ENCODE measurements at places on chromosomes 3 and 15.

DNA sequence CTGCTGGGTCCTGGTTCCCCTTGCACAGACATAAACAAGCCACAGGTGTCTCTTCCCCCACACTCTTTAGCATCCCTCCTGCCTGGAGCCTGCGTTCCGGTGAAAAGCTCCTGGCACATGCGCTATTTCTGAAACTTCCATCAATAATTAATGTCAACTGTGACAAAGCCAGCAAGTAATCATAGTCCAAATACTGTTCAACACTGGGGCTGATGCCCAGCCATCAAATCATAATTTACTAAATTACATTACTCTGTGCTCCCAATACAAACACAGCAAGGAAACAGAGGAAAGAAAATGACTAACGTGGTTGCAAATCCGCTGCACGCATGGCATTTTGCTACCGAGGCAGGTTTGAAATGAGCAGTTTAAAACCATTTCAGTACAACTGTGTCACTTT lies 294.7 kb downstream of the ERC2 start:
- DNase-seq = no peak

DNA sequence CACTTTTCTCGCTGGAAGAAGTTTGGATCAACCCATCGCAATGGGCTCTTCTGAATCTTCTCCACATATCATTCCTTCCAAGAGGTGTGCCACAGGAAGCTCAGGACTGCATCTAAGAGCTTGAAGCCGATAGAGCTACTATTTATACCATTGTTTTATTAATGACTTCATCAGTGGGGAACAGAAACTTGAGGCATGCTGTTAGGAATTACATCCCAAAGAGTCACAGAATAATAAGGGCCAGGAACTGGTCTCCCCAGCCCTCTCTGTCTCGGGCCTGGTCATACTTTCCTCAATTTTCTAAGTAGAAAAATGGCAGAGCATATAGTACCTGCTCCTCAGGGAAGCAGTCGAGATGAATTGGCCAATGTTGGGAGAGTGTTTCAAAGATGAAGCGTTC lies 16.9 kb upstream of the C15orf61 start:
- DNase-seq = no peak

DNA sequence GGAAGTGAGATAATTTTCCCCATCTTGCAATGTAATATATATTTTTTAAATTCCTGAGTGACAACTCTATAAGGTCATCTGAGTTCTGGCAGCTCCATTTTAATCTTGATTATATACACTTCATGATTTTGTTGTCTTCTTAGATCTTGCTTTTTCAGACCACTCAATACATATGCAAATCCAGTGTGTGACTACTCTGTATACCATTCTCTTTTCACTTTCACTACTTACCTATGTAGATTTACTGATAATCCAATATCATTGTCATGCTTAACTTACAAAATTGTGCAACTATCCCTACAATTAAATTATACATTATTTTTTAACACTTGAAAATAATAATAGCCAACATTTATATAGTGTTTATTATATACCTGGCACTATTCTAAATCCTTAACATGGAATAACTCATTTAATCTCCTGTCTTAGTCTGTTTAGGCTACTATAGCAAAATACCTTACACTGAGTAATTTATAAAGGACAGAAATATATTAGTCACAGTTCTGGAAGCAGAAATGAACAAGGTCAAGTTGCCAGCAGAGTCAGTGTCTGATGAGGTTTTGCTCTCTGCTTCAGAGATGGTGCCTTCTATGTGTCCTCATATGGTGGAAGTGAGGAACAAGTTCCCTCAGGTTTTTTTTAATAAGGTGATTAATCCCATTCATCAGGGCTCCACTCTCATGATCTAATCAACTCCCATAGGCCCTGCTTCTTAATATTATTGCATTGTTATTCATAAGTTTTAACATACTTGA lies 338.5 kb downstream of the TUSC7 start:
- DNase-seq = no peak

- DNase-seq = no peak
These were observed 986.6 kb downstream of the ZPLD1 start for GRCh38 chr3:103421460-103421859.

- DNase-seq = no peak
These were observed 3.8 kb downstream of the CHAC1 start for GRCh38 chr15:40957041-40957555.

- no peak for DNase-seq
These were observed 144.8 kb downstream of the SUCLG2 start for GRCh38 chr3:67509471-67510075.

DNA sequence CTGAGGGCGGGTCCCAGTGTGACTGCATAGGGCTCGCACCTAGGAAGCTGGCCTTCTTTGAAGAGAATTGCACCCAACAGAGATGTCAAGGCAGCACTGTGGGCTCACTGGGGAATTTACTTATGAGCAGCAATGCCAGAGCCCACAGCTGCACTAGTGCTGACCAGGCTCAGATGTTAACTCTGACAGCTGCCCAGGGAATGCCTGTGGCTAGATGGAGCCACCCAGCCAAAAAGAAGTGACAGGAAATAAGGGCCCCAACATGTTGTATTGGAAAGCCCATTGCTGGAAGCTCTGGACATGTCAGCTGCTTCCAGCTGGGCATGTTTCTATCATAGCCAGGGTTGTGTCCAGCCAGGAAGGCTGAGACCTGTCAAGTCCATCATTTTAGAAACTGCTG lies 90.9 kb upstream of the ZNF280D start:
- no peak for DNase-seq

- DNase-seq = no peak
These were observed 97.1 kb upstream of the SLC6A6 start for GRCh38 chr3:14305324-14305723.

GRCh38 chr3:8730656-8731055 lies 2.9 kb upstream of the CAV3 start:
- no peak for DNase-seq

DNA sequence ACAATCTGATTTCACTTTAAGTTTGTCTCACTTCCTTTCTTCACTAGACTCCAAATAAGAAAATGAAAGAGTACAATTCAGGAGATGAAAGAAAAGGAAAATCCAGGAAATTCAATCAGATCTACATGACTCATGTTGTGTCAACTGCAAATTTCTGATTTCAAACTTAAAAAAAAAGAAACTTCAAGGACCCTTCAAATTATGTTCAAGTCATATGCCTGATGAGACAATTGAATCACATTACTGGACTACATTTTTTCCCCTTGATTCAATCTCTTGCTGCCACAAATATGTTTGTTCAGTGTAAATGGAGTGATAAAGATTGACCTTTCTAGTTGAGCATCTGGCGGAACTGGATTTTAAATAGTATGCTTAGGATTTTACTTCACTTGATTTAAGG lies 37.4 kb downstream of the FRMD5 start:
- no peak for DNase-seq

DNA sequence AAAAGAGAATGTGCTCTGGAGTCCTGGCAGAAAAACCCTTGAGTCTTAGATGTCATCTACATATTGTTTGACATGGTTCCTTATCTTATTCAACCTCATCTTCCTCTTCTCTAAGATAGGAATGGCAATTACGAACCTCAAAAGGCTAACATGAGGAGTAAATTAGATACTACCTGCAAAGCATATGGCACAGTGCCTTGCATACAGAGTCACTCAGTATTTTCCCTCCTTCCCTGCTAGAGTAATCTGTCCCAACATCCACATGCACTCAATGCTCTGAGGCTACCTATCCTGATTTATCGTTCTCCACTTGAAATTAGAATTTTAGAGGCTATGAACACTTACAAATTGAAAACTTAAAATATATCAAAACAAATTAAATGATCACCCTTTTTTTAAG lies 386.7 kb downstream of the RSL24D1 start:
- no peak for DNase-seq

- DNase-seq = no peak
These were observed 22.6 kb upstream of the UMPS start for GRCh38 chr3:124707656-124708062.

DNA sequence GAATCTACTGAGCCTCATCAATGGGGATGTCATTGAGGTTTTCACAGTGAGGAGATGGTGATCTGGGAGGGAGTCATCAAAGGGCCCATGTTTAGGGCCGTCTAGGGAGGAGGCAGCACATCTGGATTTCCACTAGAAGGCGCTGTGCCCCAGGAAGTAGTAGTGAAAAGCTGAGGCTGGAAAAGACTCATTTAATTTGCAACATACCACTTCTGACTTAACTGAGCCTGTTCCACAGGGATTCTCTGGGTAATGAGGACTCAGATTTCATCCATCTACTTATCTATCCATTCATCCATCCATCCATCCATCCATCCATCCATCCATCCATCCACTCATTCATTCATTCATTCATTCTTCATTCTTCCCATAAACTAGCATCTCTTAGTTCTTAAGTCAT lies 17.4 kb upstream of the SHF start:
- peak; percentile 14 for DNase-seq

DNA sequence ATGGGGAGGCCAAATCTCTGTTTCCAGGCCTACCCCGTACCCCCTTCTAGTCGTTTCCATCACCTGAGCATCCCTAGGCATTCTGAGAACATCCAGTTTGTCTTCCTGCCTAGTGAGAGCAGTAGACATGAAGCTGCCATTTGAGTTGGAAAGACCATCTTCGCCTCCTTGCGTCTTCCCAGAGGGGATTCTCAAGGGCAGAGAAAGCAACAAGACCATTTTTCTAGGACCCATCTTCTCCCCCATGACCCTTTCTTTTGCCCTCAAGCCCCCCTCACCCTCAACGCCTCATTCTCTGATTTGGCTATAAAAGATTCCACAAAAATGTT lies 148.7 kb upstream of the BHLHE40 start:
- DNase-seq = no peak

GRCh38 chr15:98740295-98740694 lies 92.0 kb downstream of the IGF1R start:
- DNase-seq = no peak

DNA sequence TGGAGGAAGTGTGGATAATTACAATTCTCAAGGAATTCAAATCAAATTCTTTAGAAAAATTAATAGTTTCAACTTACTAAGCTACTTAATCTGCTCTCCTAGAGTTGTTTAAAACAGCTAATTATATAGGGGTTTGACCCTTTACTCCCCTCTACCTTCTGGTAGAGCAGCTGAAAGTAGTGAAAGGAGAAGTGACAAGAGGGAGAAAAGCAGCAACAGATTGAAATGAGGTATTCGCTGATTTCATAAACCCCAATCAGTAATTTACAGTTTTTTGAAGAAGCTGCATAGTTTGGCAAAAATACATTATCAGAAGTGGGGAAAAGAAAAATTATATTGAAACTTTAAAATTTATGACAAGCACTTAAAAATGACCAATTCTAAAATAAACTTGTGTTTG lies 52.8 kb downstream of the ZMAT3 start:
- no peak for DNase-seq

DNA sequence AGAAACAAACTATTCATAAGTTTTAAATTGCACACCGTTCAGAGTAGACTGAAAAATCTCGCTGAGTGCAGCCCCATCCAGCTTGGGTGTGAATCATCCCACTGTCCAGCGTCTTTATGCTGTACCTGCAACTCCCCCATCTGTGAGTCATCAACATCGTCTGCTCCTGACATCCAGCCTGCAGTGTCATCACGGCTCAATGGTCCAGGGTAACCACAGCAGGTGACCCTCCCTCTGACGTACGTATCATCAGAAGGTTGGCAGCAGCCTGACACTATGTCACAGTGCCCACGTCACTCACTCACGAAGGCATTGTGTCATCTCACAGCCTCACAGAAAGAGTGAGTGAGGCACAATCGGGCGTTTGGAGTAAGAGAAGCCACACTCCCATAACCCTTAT lies 65.2 kb downstream of the TPRA1 start:
- DNase-seq = peak; percentile 44

DNA sequence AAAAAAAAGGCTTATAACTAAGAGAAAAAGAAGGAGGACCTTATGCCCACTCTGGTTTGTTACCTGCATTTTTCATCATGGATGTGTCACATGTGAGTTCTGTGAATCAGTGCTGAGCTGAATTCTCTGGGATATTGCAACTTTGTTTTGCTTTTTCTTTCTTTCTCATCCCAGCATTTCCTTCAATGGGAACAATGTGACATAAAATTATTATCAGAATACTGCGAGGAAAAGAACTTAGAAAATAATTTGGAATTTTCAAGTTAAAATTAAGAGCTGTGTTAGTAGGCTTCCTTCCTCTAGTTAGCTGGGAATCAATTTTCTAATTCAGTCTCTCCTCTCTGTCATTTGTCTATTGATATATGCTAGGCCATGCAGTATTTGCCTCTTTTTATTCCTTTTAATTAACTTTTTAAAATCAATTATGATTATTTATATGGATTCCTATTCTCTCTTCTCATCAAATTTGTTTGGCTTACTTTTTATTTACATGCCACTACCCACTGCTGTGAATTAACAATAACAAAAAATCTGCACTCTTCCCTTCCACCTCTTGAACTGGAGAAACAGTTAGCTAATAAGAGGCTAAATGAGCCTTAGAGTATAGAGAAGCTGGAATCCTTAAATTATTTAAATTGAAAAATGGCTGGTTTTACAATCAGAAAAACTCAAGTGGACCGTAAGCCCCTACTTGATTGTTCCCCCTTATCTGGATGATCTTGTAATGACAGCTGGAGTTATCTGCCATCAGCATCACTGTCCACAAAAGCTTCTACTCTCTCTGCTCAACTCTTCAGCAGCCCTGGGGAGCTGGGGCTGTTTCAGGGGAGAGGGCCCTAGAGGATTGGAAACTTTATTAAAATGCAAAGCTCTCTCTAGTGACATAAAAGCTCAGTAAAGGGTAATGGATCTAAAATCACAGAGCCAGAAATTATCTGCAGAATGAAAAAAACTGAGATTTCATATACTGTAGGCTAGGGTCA lies 95.3 kb upstream of the SOX2 start:
- no peak for DNase-seq

DNA sequence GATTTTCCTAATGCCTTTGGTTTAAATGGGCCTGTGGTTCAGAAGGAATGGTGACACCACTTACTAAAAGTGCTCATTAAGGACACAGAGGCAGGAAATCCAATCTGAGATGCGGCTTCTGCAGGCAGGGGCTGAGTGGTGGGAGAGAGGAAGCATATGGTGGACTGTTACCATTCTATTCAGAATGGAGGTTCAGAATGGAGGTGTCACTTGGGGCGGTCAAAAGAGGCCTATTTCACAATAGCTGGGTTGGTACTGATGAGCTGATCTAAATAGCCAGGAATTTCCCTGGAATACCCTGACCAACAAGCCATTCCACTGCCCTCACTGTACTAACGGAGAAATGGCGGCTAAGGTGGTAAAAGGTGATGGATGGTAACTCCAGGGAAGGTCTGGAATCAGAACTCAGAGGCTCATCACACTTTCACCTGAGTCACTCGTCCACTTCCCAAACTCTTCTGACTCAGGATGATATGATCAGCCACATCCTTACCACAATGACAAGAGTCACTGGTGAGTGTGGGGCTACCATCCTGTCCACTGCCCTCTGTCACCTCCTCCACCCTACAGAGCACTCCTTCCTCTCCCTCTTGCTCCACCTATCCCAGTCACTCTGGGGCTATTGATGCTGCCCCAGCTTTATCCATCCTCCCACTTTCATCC lies 15.7 kb downstream of the RFT1 start:
- DNase-seq = no peak

All from NCI-H2029 (cell line).